Fibroblast of pulmonary artery (primary cell): ENCODE measurements at places on chromosomes 12 and 14.

- peak; percentile 88 for DNase-seq
Observed at GRCh38 chr12:112116232-112117060, 7.9 kb upstream of the NAA25 start.

DNA sequence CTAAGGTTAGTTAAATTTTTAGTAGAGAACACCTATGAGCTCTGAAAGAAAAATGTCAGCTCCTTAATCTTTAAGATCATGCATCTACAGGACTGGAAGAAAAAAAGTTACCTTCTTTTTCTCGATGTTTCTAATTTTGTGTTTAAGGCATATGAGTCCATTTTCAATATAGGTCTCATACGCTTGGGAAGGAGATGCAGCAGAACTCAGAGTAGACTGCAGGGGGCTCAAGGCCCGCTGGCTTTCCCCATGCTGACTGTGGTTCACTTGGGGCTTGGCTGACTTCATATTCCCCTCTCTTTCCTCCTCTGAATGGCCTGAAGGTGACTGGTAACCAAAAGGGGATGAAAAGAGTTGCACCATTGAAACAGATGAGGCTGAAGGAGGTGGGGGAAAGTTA is 1.5 kb downstream of the CAPRIN2 start:
- peak; percentile 64 for DNase-seq

DNA sequence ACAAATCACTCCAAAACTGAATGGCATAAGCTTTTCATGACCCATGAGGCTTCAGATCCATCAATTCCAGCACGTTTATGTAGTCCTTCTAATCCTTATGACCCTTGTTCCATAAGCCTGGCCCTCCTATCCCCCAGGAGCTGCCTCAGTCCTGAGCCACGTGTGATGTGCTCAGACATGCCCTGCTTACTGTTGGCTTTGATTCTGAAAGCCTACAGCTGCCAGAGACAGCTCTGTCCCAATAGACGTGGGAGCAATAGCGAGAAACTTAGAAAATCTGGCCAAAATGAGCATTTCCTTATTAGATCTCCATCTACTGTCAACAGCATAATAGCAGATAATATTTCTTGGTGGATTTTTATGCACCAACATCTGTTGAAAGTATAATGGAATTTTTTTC is 33.2 kb downstream of the DUSP6 start:
- DNase-seq: peak; percentile 66

DNA sequence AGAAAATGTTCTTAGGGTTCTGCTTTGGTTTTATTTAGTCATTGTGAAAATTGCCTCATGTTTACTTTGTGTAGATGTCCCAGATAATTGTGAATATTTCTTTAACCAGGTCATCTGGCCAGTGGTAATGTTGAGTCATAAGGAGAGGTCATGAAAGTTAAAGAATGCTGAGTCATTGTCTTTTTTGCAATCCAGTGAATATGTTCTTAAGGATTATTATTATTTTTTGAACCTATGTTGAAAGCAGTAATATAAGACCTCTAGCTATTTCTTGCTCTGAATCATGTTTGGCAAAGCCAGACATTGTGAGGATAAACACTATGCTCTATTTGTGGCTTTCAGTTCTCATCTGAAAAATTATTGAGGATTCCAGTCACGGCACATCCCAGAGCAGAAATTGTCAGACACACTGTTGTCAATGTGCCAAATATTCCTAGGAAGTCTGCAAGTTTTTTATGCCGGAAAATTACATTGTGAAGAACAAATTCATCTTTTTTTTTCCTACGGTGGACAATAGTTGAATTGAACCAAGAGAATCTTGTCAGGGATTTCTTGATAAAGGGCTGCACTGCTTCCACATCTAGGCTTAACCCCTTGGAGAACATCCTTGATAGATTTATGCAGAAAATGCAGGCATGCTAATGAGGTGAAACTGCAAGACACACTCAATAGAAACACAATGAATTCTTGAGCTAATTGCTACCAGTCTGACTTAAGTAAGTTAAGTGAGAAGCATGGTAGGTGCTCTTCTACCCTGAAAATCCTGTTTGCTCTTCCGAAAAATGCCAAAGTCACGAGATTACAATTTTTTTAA is 369.6 kb downstream of the ATP23 start:
- peak; percentile 98 for DNase-seq

- no peak for DNase-seq
Observed at GRCh38 chr12:4438834-4439596, 6.6 kb downstream of the FGF6 start.

DNA sequence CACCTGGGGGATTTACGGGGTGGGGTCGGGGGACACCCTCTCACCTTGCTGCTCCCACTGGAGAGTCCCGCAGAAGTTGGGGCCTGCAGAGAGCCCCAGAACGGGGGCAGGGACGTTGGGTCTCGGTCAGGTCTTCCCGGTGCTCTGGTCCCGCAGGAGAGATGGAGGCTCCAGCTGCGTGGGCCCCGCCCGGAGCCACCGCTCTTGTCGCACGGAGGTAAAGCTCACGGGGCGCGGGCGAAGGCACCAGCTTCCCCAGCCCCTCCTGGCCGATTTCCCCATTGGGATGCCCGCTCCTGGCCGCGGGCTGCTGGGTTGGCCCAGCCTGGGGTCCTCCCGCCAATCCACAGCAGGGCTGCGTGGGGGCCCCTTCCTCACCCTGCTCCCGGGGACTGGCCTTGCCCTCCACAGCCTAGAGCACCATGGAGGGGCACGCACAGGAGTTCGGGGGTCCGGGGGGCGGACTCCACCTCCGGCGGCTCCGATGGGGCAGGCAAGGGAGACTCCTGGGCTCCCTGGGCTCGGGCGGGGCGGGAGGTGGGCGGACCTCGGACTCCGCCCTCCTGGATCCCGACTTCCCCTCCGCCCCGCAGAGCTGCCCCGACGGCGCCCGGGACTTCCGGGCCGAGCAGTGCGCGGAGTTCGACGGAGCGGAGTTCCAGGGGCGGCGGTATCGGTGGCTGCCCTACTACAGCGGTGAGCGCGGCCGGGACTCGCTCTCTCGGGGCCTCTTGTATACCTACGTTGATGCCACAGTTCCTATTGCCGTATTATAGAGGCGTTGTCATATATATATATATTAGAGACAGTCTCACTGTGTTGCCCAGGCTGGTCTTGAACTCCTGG is 8.4 kb downstream of the PAPLN start:
- DNase-seq: peak; percentile 51

- DNase-seq: peak; percentile 64
Observed at GRCh38 chr12:56020423-56021184, at the start of gene IKZF4. Gene IKZF4 (plus strand): TSS chr12:56021043. CDS start chr12:56021494, 451 bp downstream.

DNA sequence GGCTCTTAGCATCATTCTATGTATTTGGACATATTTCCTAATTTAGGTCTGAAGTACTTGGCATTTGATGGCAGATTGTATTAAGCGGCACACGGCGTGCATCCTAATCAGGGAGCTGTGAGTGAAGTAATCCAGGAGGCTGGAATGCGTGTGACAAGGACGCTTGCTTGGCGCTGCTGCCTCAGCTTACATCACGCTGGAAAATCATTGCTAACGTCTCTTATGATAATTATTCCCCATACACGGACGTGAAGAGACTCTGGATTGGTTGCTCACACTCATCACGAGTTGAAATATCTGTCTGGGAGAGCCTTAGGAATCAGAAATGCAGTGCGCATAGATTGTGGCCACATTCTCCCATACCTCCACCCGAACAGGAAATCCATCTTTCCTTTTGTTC is 85.3 kb downstream of the FBXW8 start:
- DNase-seq: peak; percentile 74

GRCh38 chr14:52131640-52132320 is 62.9 kb upstream of the NID2 start:
- peak; percentile 98 for DNase-seq

DNA sequence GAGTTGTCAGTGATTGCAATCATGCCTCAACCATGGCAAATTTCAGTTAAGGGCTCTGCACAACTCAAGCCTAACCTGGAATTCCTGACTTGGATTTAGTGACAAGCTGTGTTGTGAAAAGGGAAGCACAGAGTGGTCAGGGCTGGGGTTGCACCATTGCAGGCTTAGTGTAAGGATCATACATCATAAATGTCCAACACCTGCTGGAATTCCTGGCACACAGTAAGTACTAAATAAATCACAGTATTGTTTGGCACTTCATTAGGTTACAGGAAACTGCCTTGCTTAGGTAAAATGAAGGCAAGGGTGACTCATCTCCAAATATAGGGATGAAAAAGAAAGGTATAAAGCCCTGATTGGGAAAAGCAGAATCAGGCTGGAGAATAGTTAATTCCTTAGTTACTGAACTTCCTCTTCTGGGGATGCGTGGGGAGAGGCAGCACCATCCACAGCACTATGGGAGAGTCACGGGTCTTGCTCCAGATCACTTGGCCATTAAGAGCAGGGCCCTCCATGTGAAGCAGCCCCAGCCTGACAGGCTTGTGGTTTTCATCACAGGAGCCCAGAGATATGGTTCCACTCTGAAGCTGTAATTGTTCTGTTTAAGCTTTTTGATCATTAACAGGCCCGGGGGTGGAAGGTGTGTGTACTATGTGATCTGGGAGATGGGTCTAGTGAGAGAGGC is 39.7 kb downstream of the SLC8A3 start:
- DNase-seq: no peak

DNA sequence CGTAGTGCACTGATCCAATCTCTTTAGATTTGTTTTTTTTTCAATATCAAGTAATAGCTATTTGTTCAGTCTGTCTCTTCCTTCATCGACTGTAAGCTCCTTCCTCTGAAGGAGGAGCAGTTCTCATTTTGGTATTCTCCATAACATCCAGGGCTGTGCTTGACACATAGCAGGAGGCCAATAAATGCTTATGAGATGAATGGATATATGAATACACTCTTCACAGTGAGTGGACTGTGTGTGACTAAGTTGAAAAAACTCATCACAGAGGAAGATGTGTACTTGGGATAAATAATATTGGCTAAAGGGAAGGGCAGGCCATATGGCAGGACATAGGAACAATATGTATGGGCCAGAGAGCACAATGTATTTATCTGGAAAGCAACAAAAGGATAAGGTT is 205.3 kb upstream of the PRICKLE1 start:
- DNase-seq: no peak

GRCh38 chr12:123744836-123745235 is 17.3 kb upstream of the DNAH10 start:
- no peak for DNase-seq

DNA sequence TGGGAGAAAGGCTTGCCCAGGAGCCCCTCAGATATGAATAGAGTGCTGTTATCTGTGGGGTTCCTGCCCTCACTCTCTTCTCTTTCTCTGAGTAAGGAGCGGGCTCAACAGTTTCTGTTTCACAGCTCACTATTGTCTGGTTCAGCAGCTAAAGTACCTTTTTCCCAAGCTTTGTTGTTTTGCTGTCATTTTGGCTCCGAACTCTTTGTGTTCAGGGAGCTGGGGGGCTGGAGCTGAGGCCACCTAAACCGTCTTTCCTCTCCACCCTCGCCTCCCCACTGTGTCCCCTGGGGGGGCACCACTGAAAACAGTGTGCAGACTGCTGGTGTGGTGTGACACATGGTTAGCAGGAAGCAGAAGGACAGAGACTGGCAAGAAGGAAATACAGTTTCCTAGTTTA is 51.4 kb downstream of the FBXW8 start:
- no peak for DNase-seq

DNA sequence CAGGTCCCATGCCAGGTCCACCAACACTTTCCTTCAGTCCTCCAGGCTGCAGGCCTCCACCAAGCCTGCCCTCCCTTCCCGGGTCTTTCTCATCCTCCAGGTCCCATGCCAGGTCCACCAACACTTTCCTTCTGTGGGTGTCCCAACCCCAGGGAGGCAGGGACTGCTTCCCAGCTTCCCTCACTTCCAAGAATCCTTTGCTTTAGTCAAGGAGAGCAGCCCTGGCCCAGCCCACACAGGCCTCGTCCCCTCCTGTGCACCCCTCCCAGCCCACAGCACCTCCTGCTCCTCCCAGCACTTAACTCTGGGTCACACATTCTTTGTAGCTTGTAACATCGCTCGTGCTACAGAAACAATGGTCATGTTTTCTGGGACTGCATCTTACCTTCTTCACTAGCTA is 72.9 kb downstream of the TESC start:
- DNase-seq: no peak

DNA sequence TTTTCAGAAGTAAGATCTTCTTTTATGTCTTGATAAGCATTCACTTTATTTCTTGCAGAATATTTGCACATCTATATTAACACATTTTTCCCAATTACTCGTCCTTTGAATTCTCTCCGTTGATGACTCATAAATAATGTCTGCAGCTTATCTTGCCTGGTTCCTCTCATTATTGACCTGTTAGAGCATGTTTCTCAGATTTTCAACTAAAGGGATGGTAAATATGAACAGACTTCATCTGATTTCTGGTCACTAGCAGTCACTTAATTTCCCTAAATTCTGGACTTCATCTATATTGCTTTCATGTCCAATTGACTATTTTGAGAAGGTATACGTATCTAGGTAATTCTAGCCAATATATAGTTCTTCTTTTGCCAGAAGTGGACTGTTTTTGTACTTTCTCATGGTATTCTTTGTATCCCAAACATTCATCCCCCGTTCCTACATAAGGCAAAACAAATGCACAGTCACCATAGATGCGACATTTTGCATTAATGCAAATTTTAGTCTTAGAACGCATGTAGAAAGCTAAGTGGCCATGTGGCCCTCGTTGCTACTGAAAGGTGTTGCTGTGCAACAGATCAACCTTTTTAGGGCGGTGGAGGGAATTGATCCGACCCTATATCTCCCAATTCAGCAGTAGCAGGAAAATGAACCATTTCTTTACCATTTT is 6.2 kb downstream of the PIK3C2G start:
- no peak for DNase-seq

DNA sequence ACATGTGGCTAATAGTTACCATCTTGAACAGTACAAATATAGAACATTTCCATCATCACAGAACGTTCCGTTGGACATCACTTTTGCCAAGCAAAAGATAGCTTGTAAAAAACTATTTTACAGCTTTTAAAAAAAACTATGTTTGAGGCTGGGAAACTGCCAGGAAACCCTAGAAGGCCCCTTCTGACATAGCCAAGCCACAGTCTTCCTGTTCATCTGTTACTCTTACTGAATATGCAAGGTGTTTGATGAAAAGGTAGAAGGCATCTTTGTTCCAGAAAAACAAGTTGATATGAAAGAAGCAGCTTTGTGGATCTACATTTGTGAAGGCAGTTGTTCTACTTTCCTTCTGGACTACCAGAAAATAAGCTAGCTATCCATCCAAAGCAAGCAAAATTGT is 23.6 kb upstream of the WNK1 start:
- DNase-seq: no peak

DNA sequence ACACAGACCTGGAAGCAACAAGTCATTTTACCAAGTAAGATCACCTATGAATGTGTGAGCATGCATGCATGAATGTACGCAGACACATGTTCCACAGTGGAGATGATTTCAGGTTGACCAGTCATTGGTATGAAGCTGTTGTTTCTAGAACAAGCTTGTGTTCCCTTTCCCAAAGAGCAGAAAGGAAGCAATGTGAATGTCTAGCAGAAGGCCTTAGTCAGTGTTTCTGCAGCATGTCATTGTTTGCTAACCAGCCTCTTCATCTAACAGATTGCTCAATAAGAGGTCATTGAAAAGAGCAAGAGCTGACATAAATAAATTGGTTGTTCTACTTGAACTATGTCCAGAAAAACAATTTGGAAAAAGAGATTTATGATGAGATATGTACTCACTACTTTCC is 191.4 kb downstream of the PLCZ1 start:
- peak; percentile 80 for DNase-seq
